Eye (tissue), 1 donor: ENCODE measurements at places on chromosomes 4 and X.

GRCh38 chr4:8033829-8034528, 94.3 kb upstream of the AFAP1 start:
- DNase-seq, result no peak

- DNase-seq, result no peak
Measured at GRCh38 chr4:84954982-84955567, 11.4 kb downstream of the WDFY3 start.

DNA sequence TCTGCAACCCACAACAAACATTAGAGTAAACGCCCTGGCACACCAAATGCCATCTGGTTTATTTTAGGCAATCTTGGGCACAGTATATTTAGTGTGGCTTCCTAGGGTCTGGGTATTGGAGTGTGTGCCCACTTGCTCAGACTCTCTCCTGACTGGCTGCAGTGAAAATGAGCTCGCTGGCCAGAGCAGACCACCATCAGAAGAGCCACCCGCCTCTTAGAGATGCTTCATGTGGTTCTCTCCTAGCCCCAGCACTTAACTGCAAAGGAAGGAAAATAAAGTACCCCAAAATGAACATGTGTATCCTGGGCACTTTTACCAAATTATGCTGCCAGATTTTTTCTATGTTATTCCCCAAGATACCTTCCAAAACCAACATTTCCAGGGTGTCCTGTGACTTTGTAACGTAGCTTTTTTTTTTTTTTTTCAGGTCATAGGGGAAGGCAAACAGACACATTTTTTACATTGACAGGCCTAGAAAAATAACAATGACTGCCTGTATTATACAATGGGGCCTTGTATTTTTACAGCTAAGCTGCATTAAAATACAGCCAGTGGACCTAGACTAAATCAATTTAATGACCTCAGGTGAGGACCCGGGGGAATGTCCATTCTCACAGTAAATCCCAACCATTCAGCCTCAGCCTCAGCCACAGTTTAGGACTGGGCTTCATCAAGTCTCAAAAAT, 193.7 kb downstream of the RASL11B start:
- DNase-seq, result no peak

DNA sequence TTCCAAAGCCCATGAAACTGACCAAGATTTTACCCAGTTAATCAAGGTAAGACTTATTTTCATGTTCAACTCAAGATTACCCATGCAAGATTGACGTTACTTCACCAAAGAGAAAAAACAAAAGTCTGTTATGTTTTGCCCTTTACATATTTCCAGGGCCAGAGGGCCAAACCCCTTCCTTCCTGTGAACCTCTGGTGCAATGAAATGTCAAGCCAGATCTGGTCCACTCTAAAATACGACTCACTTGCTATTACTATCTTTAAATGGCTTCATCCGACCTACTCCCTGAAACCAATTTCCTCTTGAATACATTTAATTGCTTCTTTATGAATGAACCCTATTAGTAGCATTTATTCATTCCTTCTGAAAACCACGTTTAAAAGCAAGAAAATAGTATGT, 33.0 kb downstream of the TSPAN5 start:
- no peak for DNase-seq

- peak; percentile 45 for DNase-seq
Measured at GRCh38 chr4:19857380-19857779, 394.3 kb upstream of the SLIT2 start.

- peak; percentile 78 for DNase-seq
Measured at GRCh38 chrX:74343343-74344279, 39.6 kb downstream of the ZCCHC13 start.

GRCh38 chr4:186684889-186685309, 38.8 kb downstream of the FAT1 start:
- DNase-seq, result no peak

DNA sequence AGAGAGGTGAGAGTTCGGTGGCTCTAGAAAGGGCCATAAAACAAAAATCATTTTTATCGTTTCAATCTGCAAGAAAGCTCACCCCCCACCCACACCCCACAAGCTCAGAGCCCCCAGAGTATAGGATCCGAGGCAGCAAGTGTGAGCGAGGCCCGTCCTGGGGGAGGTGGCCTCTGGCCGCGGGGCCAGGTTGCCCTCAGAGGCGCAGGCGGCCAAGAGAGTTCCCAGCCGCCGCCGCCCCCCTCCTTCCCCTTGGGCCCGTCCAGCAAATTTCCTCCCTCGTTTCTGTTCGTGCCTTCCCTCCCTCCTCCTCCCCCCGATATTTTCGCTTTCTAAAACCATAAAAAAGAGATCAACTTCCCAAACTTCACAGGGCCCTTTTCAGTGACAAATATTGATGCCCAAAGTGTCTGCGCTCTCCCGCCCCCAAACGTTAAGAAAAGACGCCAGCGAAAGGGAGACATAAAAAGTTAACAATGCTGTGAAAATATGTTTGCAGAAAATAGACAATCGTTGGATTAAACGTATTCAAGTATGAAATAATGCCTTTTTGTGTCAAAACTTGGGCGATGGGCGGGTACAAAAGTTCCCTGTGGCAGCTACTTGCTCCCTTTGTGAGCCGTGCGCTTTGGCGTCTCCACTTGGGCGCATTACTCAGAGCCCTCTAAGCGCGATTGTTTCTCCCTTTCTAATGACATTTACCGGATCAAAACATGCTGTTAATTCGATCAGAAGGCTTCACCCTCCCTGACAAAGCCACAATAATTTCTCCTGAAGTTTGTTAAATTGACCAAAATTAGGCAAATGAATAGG, 1.1 kb upstream of the HELT start:
- DNase-seq, result peak; percentile 62

DNA sequence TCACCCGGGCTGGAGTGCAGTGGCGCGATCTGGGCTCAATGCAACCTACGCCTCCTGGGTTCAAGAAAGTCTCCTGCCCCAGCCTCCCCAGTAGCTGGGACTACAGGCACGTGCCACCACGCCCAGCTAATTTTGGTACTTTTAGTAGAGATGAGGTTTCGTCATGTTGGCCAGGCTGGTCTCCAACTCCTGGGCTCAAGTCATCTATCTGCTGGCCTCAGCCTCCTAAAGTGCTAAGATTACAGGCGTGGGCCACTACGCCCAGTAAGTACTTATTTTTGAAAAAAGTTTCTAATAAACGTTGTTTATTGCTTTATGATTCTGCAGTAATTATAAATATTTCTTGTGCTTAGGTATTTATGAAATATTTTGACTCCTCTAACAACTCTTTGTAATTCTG, 4.3 kb upstream of the PCSK1N start:
- DNase-seq, result no peak

DNA sequence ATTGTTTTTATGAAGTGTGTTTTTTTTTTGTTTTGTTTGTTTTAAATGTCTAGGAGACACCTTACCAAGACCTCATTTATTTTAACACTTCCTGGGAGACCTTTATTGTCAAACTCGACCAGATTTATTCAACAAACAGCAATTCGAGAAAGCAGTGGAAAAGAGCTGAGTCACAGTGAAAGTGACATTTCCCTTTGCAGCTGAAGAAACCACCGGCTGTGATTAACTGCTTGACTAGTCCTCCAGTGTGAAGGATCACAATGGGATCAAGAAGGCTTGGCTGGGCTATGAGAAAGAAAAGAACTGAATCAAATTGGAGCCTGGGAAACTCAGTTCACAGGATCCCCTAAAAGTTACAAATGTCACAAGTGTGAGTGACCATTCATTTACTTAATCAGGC, 11.9 kb upstream of the ADH7 start:
- DNase-seq, result peak; percentile 24

DNA sequence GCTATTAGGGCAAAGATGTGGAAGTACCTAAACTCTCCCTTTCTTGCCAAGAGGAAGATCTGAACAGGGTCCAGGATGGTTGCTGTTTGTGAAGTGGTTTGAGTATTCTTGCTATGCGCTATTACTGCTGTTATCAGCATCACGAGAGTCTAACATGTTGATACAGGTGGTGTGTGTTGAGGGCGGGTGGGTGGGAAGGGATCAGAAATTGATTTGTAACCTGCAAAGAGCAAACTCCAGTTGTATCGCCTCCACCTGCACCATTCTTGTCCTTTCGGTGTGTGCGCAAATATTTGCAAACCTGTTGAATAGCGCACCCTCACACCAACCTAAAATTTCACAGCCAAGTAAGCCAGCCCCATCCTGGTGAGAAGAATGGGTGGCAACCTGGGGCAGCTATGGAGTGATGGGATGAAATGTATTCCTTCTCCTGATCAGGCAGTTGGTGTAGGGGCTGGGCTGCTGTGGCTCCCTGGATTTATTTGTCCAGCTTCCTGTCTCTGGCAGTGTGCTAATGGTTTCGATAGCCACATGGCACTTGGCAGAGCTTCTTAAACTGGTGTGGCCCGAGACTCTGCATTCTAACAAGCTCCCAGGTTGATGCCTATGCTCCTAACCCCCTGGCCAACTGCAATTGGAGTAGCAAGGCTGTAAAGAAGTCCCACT, 102.6 kb upstream of the SCML1 start:
- no peak for DNase-seq

- DNase-seq, result no peak
Measured at GRCh38 chr4:16265820-16266219, 39.5 kb upstream of the TAPT1 start.

- DNase-seq, result peak; percentile 91
Measured at GRCh38 chrX:119871599-119872395, at the start of the genes NDUFA1 and RNF113A. Gene NDUFA1 (plus strand): TSS chrX:119871832. CDS start chrX:119871912, 80 bp downstream. Gene RNF113A (minus strand): TSS chrX:119871733. CDS start chrX:119871613, 120 bp downstream.

DNA sequence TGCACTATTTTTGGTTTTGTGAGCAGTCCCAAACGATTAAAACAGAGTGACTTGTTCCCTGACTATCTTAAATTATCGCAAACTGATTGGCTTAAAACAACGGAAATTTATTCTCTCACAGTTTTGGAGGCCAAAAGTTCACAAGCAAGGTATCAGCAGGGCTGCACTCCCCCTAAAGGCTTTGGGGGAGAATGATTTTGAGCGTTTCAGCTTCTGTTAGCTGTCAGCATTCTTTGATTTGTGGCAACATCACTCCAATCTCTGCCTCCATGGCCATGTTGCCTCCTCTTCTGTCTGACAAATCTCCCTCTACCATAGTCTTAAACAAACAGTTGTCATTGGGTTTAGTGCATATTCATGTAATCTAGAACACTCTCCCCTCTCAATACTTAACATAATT, 459.6 kb upstream of the ATOH1 start:
- DNase-seq, result no peak

DNA sequence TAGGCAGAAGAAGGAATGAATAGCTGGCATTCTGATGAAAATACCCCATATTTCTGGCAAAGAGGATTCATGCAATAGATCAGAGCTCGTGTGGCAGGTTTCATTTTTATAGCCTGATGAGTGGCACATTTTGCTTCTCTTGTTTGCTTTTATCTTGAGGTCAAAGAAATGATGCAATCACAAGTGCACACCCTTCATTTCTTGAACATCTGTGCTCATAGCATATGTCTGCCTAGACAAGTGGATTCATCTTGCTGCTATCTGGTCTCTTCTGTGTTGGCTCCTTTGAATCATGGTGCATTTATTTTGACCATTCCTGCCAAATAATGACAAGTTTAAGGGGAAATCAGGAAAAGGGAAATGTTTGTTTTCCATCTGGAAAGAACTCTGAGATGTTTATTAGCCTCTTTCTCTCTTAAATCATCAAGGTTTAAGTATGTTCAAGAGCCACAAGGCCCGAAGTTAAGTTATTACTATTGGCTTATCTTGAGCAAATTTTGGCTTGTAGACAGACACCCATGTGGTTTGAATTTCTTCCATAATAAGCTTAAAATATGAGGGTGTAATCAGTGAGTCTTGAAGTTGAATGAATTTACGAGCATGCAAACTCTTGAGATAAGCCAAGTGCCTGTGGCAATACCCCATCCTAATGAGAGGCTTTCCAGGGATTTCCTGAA, 59.3 kb upstream of the HS3ST1 start:
- peak; percentile 22 for DNase-seq

- DNase-seq, result no peak
Measured at GRCh38 chr4:118589471-118590055, 95.6 kb upstream of the METTL14 start.

DNA sequence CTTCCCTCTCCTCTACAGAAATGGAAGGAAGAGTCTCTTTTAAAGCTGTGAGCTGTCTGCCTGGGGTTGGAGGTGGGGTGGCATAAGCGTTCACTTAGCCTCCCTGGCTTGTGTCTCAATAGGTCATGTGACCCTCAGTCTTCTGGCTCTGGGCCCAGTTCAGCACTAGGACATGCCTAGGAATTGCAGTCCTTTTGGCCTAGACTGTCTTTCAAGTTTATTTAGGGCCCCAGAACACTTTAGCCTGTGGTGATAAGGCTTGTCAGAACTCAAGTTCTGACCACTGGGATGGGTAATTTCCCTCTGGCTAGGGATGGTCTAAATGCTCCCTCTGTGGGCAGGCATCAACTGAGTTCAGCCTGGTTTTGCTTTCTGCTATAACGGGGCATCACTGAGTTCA, 34.3 kb upstream of the ARMCX4 start:
- no peak for DNase-seq

- no peak for DNase-seq
Measured at GRCh38 chr4:1115528-1116293, 2.3 kb upstream of the RNF212 start.

GRCh38 chr4:56247646-56248045, 139.6 kb downstream of the AASDH start:
- DNase-seq, result no peak

GRCh38 chr4:8058031-8058479, 100.6 kb downstream of the ABLIM2 start:
- DNase-seq, result no peak

GRCh38 chr4:164060456-164060855, 566.0 kb downstream of the TMA16 start:
- DNase-seq, result no peak

- DNase-seq, result no peak
Measured at GRCh38 chr4:89119166-89119565, 7.8 kb downstream of the TIGD2 start.

- DNase-seq, result no peak
Measured at GRCh38 chr4:40204507-40205258, 7.9 kb downstream of the RHOH start.
